ENCODE measurements at places on chromosomes 5 and 9.

DNA sequence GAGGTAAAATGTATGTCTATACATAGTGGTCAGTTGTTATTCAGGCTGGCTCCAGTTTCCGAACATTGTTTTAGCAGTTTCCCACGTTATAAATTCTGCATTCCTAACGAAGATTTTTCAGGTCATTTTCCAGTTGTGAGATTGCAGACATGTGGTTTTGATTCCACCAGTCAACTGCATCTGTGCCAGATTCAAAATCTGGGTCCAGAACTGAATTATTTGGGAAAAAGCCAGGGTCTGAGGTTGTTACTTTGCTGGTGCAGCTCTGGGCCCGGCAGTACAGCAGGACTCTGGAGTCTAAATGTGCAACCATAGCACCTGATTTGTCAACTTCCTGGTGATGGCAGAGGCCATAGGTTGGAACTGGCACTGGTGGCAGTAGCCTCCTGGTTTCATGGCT, 105.7 kb upstream of the MEGF10 start:
- no peak for DNase-seq

GRCh38 chr5:159187719-159188118, 21.6 kb downstream of the RNF145 start:
- no peak for DNase-seq

DNA sequence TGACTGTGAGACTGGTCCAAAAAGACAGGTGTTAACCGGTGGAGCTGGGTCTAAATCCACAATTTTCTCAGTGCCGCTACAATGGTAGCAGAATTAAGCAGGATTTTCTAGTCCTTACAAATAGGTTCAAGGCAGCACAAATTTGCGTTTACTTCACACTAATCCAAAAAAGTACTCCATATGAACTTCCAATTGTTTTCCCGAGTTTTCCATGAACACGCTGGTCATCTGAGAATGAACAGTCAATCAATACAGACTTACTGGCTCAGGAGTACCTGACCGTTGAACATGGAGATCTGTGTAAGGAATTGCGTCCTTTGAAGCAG, 709 bp downstream of the SLC35D2 start:
- DNase-seq = no peak

- DNase-seq = no peak
Measured at GRCh38 chr5:95908799-95909198, 52.9 kb downstream of the ELL2 start.

GRCh38 chr9:9893837-9894236, 719.0 kb downstream of the PTPRD start:
- no peak for DNase-seq

GRCh38 chr5:104052558-104053352, 490.2 kb upstream of the NUDT12 start:
- no peak for DNase-seq

GRCh38 chr5:11525020-11525419, 379.2 kb downstream of the CTNND2 start:
- peak; percentile 10 for DNase-seq

Data from H1 (cell line).